ENCODE measurements at places on chromosomes 16 and 17.

DNA sequence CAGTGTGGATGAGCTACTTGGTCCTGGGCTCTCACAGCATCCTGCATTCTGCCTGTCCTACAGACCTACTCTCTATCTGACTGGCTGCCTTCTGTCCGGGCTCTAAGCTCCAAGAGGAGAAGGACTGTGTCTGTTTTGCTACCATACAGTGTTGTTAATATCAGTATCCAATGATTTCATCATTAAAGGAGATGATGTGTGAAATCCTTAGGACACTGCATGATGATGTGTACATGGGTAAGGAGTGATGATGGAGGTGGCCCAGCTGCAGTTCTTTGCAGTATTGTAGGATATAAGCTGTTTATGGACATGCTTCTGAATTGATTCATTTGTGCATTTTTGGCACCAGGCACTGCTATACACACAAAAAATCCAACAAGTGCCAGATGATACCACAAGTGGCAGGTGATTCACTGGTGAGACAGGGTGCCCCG, 536.9 kb upstream of the CDH11 start:
- DNase-seq = no peak

GRCh38 chr16:57473176-57473840, 10.8 kb downstream of the POLR2C start:
- DNase-seq = no peak

DNA sequence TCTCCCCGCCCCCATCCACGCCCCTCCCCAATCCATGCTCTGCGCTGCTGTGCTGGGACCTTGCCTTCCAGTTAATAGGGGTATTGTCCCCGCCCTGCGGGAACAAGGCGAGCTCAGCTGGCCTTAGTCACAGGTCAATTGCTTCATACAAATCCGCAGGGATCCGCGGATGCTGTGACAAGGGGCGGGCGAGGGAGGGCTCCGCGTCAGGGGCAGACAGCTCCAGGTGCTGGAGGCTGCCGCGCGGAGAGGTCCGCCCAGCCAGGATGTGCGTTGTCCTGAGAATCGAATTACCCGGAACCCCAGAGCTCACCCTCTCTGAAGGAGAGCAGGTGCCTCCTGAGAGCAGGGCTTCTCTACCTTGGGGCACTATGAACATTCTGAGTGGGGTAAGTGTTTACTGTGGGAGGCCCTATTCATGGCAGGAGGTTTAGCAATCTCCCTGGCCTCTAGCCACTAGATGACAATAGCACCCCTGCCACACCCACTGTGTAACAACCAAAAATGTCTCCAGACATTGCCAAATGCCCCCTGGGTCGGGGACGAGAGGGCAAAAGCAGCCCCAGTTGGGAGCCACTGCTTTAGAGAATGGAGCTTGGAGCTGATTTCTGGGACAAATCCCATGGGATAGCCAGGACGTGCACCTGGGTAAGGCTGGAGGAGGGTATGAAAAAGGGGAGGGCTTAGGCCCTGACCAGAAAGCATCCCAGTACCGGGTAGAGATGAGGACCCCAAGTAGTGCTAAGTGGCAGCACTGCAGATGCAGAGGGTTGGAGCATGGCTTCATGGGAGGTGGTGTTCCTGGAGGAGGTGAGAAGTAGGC, 138.2 kb downstream of the CYLD start:
- DNase-seq = peak; percentile 22

DNA sequence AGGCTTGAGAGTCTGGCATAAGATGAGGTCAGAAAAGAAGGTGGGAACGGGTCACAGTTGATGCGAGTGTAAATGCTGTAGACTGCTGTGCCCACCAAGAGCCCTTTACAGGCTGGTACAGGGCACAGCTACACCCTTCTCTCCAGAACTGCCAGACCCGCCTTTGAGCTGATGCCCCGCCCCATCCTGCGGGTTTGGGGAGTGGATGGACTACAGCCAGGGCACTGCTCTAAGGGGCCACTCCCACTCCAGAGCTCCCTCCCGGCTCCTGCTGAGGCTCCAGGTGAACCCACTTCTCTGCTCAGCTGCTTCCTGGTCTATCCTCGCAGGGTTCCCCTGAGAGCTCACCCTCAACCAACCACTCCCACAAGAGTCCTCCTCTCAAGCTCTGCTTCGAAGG, 12.3 kb downstream of the MEIOB start:
- no peak for DNase-seq

DNA sequence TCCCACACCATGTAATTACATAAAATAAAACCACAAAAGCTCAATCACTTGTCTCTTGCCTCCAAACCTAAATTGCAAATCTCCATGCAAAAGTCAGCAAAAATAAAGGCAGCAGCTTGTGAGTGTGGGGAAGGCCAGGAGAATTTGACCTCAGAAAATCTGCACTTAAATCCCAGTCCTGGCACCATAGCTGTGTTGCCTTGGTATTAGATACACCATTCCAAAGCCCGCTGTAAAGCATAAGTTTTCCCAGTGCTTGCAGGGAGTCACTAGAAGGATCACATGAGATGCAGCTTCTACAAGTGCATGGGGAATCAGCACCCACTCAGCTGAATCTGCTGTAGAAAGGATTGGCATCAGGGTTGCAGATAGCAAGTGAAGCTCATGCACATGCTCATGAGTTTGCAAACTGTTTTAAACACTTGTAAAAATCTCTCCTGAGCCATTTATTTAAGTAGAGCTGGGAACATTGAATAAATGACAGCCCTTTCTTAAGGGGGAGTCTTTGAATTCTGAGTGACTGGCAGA, 495.0 kb upstream of the HSBP1 start:
- no peak for DNase-seq

GRCh38 chr16:69056421-69056820, 49.0 kb upstream of the HAS3 start:
- no peak for DNase-seq
